Activated naive CD4-positive, alpha-beta T cell treated with anti-CD3 and anti-CD28 coated beads, Interleukin-2, amount 10 ng/mL, durations not matched to agents 5 hours and 36 hours (primary cell): ENCODE measurements at places on chromosomes 13 and 19. TPM values are rescaled to one million over a fixed set of nuclear protein-coding genes. Genes with fewer than 3 reads are reported as not detected.

The CPB2 gene
- not detected for total RNA-seq

The SSBP4 gene
- total RNA-seq: 136 TPM

The ZNF154 gene
- total RNA-seq: 2.3 TPM

The SRRM5 gene
- 0.40 TPM for total RNA-seq

The LIN7B gene
- 6.0 TPM for total RNA-seq

The ENOX1 gene
- 0.28 TPM for total RNA-seq

The TPTE2 gene
- total RNA-seq: not detected

The GDF15 gene
- total RNA-seq: not detected

The KLK4 gene
- total RNA-seq: not detected

The NCAN gene
- not detected for total RNA-seq

The FCHO1 gene
- 87.2 TPM for total RNA-seq

The CEACAM21 gene
- total RNA-seq: 121 TPM

The ZNF497 gene
- 1.5 TPM for total RNA-seq

The MAP4K1 gene
- 278 TPM for total RNA-seq

The GRIK5 gene
- total RNA-seq: 0.38 TPM

The ANO8 gene
- 16.6 TPM for total RNA-seq

The ERICH4 gene
- total RNA-seq: not detected

The LILRA1 gene
- not detected for total RNA-seq

The MISP gene
- total RNA-seq: not detected

The LSM4 gene
- total RNA-seq: 152 TPM

The ZNF175 gene
- total RNA-seq: 7.6 TPM

The CGB7 gene
- total RNA-seq: not detected

The TJP3 gene
- 6.0 TPM for total RNA-seq

The DIAPH3 gene
- total RNA-seq: 15.7 TPM

The PLPP2 gene
- total RNA-seq: 0.29 TPM

The FFAR2 gene
- not detected for total RNA-seq

The NXNL1 gene
- not detected for total RNA-seq

The PEX11G gene
- 0.84 TPM for total RNA-seq

The SYNE4 gene
- total RNA-seq: 1.6 TPM

The N4BP2L1 gene
- 44.4 TPM for total RNA-seq

The CYP4F2 gene
- total RNA-seq: not detected

The ASF1B gene
- 80.3 TPM for total RNA-seq

The PRR20B gene
- total RNA-seq: not detected

The ZNF468 gene
- 16.8 TPM for total RNA-seq

The MEF2B gene
- total RNA-seq: 4.5 TPM

The ONECUT3 gene
- total RNA-seq: not detected
